ENCODE measurements at places on chromosomes 7 and 10.

- DNase-seq = no peak
These were observed 14.4 kb upstream of the GSTK1 start for GRCh38 chr7:143248761-143249354.

DNA sequence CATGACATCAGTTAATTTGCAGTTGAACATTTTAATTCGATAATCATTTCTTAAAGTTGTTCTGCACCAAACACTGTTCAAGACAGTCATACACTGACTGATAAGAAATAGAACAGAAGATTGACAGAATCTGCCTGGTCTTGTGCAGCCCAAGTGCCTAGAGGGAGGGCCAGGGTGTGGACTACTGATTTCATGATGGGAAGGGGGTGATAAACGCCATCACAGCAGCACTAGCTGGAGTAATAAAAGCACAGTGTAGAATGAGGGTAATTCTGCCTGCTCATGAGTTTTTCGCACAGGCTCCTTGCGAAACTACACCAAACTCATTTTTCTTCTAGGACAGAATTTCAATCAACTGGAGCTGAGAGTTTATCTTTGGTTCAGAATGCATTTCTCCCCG, 270.1 kb downstream of the ARL4A start:
- no peak for DNase-seq

GRCh38 chr10:119501690-119502089, 40.8 kb downstream of the RGS10 start:
- no peak for DNase-seq

- no peak for DNase-seq
These were observed 31.6 kb upstream of the AGMO start for GRCh38 chr7:15593382-15593781.

- no peak for DNase-seq
These were observed 35.3 kb downstream of the NAMPT start for GRCh38 chr7:106249488-106249887.

- DNase-seq = no peak
These were observed 260.6 kb downstream of the PTPRN2 start for GRCh38 chr7:158327012-158327411.

DNA sequence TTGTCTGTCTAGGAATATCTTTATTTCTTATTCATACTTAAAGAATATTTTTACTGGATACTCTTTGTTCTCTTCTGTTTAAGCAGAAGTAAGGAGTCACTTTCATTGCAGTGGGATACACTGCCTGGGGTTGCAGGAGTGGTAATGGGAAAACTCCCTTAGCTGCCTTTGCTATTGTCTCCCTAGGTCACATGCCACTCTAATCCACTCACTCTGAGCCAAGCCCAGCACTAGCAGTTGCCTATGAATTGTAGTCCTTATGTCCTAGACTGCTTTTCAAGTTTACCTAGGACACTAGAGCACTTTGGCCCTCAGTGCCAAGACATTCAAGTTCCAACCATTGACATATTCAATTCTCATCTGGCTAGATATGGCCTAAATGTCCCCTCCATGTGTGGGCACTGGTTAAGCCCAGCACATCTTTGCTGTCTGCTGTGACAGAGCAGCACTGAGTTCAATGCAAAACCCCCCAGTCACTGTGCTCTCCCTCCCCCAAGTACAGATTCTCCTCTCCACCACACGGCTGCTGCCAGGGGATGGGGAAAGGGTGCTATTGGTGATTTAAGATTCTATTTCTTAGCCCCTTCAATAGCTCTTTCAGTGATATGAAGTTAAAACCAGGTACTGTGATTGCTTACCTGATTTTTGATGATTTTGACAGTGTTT, 991.7 kb upstream of the KCND2 start:
- DNase-seq = no peak

- DNase-seq = no peak
These were observed 349.6 kb downstream of the DNAJB6 start for GRCh38 chr7:157686285-157686894.
